ENCODE measurements at places on chromosomes 2 and 18.

DNA sequence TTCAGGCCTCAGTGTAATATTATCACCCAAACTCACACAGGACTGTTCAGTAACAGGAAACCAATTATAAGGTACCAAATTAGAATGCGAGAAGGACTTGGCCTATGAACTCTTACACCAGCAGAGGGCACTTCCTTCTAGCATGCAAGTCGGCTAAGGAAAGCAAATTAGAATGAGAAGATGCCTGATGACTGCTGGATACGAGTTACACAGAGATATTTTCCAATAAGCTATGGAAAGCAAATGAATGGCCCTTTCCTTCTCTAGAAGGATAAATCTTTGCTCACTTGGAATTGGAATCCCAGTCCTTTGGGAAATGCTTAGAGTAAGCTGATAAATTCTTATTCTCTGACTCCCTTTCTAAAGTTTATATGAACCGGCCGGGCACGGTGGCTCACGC is 109.8 kb downstream of the AP1S3 start:
- peak; percentile 62 for DNase-seq

- no peak for DNase-seq
Observed at GRCh38 chr2:20953146-20953824, 90.6 kb downstream of the APOB start.

DNA sequence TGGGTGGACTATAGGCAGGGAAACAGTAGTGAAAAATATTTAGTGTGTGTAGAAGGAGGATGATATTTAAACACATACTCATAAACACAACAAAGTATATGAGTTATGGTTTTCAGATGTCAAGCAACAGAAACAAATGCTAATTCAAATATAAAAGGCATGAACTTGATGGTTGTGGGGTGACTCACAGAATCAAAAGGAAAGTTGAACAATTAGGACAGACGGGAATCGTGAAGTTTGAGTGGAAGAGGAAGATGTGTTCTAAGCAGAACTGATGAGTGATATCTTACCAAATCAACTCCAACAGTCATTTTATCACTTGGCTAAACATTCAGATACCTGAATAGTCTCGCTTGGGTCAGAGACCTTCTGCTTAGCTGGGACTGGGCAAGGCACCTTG is 53.6 kb upstream of the ITGA6 start:
- peak; percentile 52 for DNase-seq

DNA sequence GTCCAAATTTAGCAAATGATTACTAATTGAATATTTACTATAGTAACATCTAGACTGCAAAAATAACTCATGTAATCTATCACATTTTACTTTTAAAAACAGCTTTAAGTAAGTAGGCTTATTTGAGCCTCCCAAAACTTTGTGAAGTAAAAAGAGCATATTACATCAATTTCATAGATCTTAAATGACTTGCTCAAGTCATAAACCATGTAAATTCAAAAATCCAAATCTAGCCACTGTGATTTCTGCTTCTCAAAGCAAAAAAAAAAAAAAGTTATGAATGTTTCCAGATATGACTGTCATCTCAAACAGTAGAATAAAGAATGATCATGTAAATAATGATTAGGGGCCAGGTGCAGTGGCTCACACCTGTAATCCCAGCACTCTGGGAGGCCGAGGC is 37.5 kb downstream of the CACNB4 start:
- no peak for DNase-seq

GRCh38 chr2:237448626-237449025 is 34.7 kb upstream of the COL6A3 start:
- DNase-seq, result no peak

GRCh38 chr2:5913711-5914395 is 221.7 kb downstream of the SOX11 start:
- DNase-seq, result no peak

DNA sequence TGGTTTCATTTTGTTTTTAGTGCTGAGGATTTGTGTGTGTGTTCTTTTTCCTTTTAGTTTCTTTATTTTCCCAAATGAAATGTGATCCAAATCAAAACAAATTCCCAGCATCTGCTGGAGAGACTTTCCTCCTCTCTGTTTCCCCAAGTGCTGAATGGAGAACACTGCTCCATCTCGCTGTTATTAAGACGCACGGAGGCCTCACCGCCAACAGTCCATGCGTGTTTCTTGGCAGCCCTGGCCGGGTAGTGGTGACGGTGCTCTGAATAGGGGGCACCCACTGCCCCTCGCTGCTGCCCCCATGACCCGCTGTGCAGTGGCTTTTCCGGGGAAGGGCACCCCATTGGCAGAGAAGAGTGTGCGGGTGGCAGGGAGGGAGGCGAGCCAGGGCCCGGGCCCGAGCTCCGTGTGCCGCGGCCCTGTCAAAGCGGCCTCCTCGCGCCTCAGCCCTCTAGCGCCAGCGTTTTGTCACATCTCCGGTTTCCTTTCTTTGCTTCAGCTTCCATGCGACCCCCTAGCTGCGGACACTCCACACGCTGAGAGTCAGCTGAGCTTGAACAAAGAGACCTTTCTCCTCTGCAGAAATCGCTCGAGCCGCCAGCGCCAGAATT is 473.7 kb upstream of the SALL3 start:
- no peak for DNase-seq

GRCh38 chr2:29561628-29562027 is 359.8 kb downstream of the ALK start:
- no peak for DNase-seq

DNA sequence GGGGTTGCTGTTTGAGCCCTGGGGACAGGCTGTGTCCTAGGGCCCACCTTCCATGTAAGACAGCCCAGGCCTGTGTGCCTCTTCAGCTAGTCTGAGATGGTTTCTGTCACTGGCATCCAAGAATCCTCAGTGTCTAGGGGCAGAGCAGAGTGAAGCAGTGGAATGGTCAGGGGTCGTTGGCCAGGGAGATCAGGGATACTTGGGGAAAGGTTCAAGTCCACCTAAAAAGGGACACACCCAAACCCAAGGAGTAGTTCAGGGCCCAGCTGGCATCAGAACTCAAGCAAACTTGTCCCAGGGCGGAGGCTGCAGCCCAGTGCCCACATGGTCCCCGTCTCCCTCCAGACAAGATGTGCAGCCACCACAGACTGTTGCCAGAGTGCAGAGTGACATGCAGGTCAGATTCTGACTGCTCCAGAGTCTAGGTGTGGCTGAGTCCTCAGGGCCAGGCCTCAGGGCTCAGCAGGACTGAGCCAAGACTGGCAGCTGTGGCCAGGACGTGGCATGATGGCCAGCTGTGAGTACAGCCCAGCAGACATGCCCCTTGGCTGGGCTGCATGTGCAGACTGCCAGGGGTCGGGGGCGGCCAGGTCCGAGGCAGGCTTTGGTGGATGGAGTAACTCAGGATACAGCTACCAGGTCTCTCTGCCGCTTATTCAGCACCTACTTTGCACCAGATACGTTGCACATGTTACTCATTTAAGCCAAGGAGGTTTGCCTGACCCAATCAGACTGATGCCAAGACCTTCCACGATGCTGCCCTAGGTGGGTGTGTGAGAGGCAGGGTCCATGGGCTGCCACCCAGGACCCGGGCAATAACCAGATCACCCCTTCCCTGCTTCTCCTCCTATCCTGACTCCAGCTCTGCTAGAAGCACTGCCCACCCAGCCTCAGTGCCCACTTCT is 146.6 kb downstream of the SMAD7 start:
- DNase-seq, result no peak

DNA sequence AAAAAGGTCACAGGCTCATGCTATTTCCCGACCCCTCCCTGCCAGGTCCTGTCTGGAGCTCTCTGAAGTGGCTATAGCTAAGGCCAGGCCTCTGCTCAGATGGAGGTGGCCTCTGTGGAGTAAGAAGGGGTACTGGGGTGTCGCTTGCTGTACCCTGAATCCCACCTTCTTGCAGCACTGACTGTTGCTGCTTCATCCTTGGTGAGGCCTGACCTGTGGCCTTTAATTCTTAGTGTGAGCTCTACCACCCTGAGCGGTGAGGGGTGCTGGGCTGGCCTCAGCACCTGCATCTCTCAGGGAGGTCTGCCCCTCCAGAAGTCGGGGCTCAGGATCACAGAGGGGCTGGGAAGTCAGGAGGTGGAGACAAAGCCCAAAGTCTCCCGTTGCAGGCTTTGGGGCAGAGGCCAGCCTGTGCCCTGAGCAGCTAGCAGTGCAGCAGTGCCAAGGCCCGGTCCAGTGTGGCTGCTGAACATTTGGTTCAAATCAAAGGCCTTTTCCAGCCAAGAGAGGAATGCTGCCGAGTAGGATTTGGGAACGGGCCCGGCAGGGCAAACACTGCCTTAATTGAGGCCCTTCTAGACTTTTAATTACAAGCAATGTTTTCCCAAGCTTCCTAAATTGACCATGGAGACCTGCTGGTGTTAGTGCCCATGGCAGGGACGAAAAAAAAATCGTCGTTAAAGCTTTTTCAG is 133.5 kb upstream of the HAAO start:
- no peak for DNase-seq

DNA sequence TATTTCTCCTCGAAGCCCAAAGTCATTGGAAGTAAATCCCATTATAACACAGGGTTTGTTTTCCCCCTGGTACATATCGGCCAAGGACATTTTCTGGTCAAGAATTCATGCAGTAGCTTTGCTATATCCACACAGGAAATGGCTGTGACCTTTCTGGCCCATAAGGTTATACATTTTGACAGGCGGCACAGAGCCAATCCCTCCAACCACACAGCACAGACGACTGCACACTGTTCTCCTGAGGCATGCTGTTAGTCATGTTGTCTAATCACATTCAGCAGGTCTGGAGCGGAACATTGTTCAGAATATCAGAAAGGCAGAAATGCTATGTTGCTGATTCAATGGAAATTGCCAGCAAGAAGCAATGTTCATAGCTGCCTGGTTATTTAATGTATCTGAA is 742.3 kb upstream of the SLC8A1 start:
- no peak for DNase-seq

DNA sequence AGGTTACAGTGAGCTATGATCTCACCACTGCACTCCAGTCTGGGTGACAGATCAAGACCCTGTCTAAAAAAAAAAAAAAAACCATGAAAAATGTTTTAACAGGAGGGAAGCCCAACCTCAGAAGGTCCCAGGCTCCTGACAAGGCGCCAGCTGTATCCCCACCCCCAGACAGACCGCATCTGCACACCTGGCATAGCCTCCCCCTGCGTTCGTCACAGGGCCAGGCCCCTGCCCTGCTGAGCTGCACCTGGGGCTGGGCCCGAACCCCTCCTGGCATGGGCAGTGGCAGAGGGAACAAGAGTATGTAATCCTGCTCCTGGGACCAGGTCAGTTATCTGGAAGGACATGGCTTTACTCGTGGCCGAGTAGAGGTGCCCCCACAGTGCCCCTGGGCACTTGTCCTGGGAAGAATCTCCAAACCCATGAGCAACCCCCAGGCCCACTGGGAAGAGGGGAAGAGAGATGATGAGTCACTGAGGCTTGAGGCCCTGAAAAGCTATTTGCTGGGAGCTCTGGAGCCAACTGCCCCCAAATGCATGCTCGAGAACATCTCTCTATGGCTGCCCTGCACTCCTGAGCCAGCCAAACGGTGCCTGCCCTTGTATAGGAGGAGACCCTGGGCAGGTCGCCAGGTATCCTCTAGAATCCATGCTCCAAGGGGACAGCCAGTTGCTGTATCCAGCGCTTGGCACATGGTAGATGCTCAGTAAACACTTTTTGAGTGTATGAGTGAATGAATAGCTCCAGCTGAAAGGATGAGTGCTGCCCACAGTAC is 265.5 kb downstream of the ATAD2B start:
- DNase-seq, result peak; percentile 14

GRCh38 chr2:219911541-219911940 is 284.1 kb downstream of the SLC4A3 start:
- no peak for DNase-seq

DNA sequence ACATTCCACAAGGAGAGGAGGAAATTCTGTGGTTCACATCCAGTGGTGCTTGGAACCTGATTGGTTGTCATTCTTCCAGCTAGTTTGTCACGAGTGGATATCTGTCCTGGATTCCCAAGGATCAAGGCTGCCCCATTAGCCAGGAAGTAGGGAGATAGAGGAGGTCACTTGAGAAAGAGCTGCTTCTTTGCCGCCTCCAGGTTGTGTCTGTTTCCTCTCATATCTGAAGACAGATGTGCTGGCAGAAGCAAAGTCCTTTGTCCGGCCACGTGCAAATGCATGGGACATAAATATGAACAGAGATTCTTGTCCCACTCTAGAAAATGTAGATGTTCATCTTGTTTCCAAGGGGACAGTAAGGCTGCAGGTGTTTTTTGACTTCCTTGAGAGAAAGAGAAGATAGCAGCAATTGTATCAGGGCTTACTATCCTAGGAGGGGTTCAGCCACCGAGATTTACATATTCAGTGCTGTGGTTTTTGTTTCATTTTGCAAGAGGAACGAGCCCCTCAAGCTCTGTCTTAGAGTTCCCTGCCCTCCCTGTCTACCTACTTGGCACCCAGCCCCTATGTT is 174.4 kb downstream of the RPIA start:
- DNase-seq, result no peak

- DNase-seq, result no peak
Observed at GRCh38 chr18:21741312-21741561, 645 bp downstream of the MIB1 start.

- DNase-seq, result no peak
Observed at GRCh38 chr2:19649785-19650380, 251.9 kb downstream of the TTC32 start.

- DNase-seq, result no peak
Observed at GRCh38 chr2:61493523-61493942, 22.6 kb upstream of the USP34 start.

DNA sequence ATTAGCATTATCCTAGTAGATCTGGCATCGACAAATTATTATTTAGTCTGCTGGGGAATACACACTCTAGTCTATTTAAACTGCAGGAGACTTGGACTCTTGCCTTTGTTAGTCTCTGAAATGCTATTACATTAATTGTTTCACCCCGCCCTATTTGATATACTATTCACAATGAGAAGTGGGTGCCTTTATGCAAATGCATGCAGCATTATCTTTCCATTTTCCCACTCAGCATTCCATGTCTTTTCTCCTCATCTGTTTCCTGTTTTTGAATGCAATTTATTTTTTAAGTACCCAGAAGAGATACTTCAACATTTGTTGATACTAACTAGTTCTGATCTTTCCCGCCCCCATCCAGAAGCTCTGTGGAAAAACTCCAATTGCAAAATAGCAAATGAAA is 395.3 kb upstream of the NXPH2 start:
- DNase-seq, result no peak

All from suppressor macrophage (primary cell).